ENCODE measurements at places on chromosomes 7 and 10.

DNA sequence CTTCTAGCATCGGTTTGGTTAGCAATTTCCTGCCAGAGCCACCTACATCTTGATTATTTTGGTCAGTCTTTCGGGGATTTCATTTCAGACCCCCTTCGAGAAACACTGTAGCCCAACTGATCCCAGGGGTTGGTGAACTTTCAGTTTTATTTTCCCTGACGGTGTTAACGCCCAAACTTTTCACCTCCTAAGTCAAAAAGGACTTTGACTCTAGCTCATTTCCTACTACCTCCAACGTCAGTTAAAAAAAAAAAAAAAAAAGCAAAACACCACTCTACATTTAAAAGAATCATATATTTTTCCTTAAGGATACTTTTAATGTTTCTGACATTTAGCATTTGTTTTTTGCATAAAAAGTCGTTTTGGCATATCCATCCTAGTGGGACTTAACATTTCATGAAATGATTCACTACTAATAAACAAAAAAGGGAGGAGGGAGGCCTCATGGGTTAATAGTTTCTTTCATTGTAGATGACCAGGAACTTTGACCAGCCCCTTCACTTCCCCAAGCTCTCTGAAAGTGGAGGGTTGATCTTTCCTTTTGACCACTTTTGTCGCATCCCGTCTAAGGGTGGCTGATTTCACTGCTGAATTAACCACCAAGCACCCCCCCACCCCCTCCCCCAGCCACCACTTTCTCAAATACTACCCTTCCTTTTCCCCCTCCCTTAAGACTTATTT is 764 bp upstream of the TCF7L2 start:
- DNase-seq = no peak

GRCh38 chr10:119908166-119908565 is 15.6 kb downstream of the SEC23IP start:
- no peak for DNase-seq

- DNase-seq = no peak
These were observed 62.6 kb downstream of the DOCK4 start for GRCh38 chr7:112143582-112143981.

DNA sequence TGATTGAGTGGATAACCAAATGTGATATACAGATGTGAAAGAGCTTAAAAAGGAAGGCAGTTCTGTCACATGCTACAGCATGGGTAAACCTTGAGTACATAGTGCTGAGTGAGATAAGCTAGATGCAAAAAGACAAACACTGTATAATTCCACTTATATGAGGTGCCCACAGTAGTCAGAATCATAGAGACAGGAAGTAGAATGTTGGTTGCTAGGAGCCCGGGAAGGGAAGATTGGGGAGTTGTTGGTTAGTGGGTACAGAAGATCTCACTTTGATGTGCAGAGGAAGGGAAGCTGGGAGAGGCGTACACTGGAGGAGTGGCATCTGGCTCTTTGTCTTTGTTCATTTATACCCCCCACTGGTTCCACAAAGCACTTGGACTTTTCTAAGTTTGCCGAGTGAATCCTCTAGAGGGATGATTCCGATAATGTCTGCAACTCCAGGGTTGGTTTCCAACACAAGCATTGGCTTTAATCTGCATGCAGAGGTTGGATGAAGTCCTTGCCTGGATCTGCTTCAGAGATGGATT is 39.5 kb downstream of the TSPAN14 start:
- DNase-seq = no peak

DNA sequence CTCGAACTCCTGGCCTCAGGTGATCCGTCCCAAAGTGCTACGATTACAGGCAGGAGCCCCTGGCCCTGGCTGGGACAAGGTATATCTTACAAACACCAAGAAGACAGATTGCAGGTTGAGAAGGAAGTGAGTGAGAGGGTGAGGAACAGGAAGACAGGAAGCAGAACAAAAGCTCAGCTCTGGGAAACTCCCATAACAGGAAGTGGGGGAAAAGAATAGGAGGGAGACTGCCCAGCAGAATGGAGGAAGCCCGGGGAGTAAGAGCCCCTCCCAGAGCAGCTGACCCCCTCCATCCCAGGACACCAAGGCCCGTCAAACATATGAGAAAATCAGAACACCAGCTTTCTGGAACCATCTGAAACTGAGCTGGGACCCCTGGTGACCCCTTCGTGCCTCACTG is 2.9 kb downstream of the TECPR1 start:
- no peak for DNase-seq

- no peak for DNase-seq
These were observed 613 bp downstream of the USP6NL start for GRCh38 chr10:11610826-11611247.

- DNase-seq = no peak
These were observed 137.3 kb downstream of the TCERG1L start for GRCh38 chr10:131174211-131174565.

GRCh38 chr10:113425541-113425951 is 127.3 kb upstream of the HABP2 start:
- DNase-seq = no peak

GRCh38 chr7:6226194-6226799 is 46.1 kb downstream of the CYTH3 start:
- no peak for DNase-seq

- DNase-seq = no peak
These were observed 7.4 kb upstream of the RRP12 start for GRCh38 chr10:97408496-97408992.

- DNase-seq = no peak
These were observed 261.0 kb downstream of the STK31 start for GRCh38 chr7:23971031-23971430.

GRCh38 chr10:43461950-43462349 is 25.0 kb downstream of the ZNF487 start:
- peak; percentile 70 for DNase-seq

GRCh38 chr7:44269417-44269816 is 56.0 kb downstream of the CAMK2B start:
- no peak for DNase-seq

- DNase-seq = no peak
These were observed 45.1 kb downstream of the BPGM start for GRCh38 chr7:134691546-134692343.

DNA sequence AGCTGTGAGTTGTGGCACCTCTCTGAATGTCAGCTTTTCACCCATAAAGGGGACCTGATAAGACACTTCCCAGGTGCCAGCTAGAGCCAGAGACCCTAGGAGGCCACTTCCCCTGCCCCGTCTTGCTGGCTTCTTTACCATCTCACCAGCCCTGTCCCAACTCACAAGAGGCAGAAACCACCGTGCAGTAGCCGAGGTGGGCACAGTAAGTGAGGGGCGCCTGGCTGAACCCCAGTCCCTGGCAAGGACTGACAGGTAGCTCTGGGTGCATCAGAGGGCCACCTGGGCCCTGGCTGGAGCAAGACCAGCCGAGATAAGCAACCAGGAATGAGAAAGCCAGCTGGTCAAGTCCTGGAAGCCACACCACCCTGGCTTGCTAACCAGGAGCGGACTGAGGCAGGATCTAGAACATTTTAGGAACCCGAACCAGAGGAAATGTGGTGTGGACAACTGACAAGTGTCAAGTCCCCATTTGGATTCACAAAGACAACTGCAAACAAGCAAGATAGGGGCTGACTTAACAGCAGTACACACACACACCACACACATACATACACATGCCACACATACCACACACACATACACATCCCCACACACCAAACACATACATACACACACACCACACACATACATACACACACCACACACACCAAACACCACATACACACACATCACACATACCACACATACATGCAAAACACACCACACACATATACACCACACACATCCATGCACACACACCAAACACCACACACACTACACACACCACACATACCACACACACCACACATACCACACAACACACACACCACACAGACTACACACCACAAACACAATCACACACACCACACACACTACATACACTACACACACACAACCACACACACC is 20.8 kb downstream of the OGDHL start:
- DNase-seq = no peak

GRCh38 chr10:10780746-10781145 is 236.9 kb upstream of the CELF2 start:
- DNase-seq = no peak

GRCh38 chr10:130550952-130551674 is 414.9 kb downstream of the GLRX3 start:
- DNase-seq = no peak

GRCh38 chr10:42883993-42884983 is 101.7 kb downstream of the BMS1 start:
- DNase-seq = no peak

- DNase-seq = no peak
These were observed 97.9 kb downstream of the PLCE1 start for GRCh38 chr10:94091649-94092048.

DNA sequence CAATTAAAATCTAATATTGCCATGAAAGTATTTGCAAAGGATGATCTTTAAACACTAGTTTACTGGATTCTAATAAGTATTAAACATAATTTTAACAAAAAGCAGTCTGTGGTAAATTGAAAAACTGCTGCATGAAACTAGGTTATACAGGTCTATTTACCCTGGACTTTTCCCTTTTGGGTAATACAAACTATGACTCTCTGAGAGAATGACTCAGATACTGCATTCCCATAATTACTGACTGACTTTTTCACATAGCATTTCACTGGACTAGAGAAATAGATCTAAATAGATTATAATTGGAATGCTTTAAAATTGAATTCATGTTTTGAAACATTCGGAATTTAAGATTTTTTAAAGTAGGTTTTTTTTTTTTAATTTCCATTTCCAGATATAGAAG is 395.7 kb downstream of the THSD7A start:
- DNase-seq = no peak

- no peak for DNase-seq
These were observed 30.1 kb downstream of the LRRC17 start for GRCh38 chr7:102942868-102943267.

DNA sequence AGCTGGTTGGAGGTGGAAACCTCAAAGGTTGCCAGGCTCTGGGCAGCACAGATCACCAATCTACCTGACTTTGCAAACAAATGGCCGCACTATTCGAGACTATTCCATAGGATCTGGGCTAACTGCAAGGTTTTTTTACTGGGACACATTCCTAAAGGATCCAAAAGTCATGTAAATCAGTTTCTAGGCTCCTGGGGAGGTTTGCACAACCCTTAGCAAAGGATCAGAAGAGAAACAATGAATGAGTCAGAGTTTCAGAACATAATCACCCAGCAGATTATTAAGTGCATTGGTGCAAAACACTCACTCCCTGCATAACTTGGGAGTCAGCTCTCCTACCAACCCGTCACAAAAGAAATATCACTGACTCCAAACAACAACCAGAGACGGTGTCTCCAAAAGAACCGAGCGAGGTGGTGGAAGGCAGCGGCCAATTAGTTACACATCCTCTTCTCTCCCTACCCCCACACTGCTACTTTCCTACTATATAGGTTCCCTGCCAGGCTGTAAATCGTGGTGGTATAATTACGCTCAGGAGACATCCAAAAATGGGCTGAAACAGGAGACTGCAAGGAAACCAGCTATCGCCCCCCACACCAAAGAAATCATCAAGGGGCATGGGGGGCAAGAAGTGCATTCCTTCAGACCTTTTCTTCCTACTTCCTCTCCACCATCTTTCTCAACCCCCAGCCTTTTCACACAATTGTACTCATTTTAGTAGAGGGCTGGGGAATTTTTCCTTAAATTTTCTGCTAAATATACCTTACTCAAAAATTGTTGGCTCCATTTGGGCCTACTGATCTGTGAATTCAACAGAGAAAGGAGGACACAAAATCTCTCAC is 3.2 kb downstream of the UBE2H start:
- DNase-seq = peak; percentile 98

DNA sequence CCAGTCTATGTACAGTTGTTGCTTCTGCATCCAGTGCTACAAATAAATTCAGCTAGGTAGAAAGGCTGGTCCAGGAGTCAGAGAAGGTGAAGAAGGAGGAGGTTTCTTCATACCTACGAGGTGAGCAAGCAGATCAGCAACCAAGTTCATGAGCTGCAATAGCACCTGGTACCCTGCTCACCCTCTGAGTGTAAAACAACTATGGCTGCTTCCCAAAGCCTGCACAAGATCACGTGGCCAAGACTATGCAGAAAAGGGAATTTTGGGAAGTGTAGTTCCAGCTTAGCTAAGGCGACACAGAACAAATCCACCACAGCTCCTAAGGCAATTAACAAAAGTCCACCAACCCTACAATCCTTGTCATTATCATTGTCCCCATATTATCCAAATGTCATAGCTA is 95.9 kb upstream of the AUTS2 start:
- DNase-seq = no peak

GRCh38 chr7:100866729-100867039 is 503 bp upstream of the TRIP6 start:
- no peak for DNase-seq

- DNase-seq = no peak
These were observed 16.6 kb downstream of the FBH1 start for GRCh38 chr10:5906651-5907050.

DNA sequence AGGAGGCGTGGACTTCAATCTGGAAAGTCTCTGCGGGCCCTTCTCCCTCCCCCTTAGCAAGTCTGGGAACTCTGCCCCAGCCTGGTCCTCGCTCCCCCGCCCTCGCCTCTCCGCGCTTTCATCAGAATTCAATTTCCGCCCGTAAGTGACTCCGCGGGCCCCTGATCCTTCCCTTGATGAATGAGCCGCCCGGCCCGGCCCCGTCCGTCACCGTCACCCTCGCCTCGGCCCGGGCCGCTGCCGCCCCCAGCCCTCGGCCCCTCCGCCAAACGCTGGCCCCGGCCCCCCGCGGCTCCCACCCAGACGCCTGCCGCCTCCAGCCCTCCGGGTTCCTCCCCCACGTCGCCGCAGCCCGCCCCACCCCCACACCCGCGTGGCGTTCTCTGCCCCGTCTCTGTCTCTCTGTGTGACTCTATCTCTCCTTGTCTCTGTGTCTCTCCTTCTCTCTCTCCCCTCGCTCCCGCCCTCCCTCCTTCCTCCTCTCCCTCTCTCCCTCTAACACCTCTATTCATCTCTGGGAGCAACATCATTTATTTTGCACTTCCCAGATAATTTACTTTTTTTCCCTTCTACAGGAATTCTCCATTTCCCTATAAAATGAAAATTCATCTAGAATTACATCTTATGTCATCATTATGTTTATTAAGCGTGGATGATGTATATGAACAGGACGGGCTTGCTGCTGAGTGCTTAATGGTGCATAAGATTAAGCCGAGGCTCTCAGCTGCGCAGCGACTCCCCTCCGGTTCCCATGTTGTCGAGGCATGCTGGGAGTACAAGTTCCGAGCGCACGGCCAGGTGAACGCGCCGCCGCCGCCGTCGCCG is 91.2 kb upstream of the PAX2 start:
- DNase-seq = no peak

GRCh38 chr7:100519580-100519979 is 19.4 kb upstream of the AGFG2 start:
- DNase-seq = no peak

GRCh38 chr10:120600871-120601649 is 144.0 kb downstream of the PLPP4 start:
- DNase-seq = peak; percentile 55

DNA sequence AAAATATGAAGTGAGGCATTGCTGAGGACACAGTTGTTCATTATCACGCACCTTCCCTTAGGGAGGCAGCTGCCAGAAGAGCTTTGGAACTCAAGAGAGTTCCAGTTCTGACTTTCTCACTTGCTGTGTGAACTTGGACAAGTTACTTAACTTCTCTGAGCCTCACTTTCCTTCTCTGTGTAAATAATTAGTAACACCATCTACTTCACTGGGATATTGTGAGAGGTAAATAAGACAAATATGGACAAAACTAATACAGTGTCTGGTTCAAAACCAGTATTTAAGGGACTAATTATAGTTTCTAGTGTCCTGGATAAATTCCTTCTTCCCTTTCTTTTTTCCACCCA is 6.3 kb upstream of the SLC13A4 start:
- DNase-seq = no peak

GRCh38 chr10:124160176-124160575 is 66.8 kb upstream of the CHST15 start:
- no peak for DNase-seq

Data from RCC 7860 (cell line).